Stimulated activated CD8-positive, alpha-beta memory T cell treated with anti-CD3 and anti-CD28 coated beads, Interleukin-4, amount 100 ng/mL, for 1 hour (primary cell): ENCODE measurements at places on chromosomes 7 and 10.

GRCh38 chr10:80416479-80417098 lies 8.2 kb downstream of the PRXL2A start:
- no peak for DNase-seq

- DNase-seq = no peak
Observed at GRCh38 chr10:65430979-65431378, 1494.9 kb upstream of the LRRTM3 start.

DNA sequence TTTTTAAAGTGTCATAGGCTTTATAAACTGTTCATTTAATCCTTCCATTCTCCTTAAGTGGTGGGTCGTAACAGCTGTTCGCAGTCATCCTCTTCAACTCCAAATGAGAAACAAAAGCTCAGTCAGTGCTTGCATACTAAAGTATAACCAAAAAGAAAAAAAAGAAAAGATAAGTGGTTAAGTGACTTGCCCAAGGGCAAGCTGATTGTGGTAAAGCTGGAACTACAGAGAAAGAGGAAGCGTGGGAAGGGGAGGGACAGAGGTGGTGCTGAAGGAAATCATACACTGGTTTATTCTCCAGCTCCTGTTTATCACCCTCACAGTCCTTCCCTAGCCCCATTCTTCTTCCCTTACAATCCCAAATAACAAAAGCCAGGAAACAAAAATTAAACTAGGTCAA lies 29.6 kb downstream of the IDE start:
- DNase-seq = no peak

DNA sequence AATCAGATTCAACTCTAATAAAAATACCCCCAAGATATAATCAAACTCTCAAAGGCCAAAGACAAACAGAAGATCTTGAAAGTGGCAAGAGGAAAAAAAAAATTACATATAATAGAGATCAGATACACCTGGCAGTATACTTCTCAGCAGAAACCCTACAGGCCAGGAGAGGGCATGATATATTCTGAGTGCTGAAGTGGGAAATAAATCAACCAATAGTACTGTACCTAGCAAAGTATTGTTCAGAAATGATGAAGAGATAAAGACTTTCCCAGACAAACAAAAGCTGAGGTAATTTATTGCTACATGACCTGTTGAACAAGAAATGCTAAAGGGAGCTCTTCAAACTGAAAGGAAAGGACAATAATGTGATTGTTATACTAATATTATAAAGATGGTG lies 291.9 kb downstream of the SH2D4B start:
- DNase-seq = no peak

DNA sequence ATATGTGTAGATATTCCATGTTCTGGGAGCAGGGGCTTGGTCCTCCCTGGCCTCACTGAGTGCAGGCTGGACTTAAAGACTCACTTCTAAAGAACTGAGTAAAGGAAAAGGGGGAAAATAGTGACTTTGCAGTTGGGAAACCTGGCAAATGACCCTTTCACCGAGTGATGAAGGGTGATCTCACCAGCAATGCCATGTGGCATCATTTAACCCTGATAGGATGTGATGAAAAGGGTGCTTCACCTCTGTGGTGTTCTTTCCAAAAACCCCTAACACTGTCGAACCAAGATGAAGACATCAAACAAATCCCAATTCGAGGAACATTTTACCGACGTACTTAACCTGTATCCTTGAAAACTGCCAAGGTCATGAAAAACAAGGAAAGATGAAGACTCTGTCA lies 71.9 kb downstream of the AOAH start:
- no peak for DNase-seq

DNA sequence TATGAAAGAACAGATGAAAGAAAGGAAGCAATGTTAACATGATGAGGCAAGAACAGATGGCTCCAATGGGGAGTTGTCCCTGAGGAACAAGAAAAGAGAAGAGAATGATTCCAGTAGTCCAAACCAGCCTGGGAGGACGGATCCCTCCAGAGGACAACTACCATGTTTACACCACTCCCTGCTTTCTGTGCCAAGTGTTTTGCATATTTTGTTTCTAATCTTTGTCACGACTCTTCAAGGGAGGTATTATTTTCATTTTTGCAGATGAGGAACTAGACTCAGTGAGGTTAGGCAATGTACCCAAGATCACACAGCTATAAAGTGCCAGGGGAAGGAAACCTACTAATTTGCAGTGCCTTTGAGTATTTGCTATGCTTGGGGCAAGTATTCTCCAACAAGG lies 116.2 kb downstream of the PARP12 start:
- no peak for DNase-seq
